NCI-H510A (cell line): ENCODE measurements at places on chromosomes 16 and 17.

DNA sequence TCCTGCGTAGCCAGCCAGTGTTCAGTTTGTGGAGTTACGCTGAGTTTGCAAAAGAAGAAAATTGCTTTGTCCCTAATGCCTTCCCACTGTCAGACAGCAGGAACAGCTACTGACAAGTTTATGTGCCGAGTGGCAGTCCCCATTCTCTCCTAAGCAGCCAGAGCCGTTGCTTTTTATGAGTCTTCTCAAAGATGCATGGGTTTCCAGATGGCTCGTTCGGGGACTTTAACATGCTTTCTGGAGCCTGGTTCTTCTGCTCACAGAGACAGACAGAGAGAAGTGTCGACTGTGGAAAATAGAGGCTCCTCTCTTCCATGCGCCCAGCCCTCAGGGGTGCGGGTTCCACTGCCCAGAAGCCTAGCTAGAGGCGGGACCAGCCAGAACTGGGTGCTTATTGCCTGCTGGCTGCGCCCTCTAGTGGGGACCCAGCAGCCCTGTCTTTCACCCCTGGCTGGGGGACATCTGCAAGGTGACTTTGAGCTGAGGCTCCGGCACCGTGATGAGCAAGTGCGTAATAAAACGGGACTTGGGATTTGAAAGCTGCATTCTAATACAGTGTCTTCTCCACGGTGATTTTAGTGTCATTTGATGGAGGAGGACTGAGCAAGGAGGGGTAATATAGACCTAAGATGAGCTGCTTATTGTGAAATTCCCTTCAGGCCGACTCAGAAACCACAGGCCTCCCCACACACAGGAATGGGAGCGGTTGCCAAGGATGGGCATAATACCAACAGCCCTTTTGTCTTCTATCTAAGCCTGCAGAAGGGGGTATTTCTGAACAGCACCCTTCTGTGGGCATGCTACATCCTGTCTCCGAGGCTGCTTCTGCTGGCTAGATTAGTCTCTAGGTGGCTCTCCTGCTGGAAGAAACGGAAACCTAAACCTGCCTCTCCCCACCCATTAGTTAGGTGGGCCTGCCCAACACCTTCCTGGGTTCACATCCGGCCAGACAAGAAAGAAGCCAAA, 73.1 kb downstream of the CCDC182 start:
- peak; percentile 69 for DNase-seq

DNA sequence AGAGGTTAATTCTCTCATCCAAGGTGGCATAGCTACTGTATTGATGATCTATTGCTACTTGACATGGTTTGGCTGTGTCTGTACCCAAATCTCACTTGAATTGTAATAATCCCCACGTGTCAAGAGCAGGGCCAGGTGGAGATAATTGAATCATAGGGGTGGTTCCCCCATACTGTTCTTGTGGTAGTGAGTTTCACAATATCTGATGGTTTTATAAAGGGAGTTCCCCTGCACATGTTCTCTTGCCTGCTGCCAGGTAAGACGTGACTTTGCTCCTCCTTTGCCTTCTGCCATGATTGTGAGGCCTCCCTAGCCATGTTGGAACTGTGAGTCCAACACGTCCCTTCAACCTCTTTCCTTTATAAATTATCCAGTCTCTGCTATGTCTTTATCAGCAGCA, 22.9 kb upstream of the CPPED1 start:
- no peak for DNase-seq

- DNase-seq = no peak
Observed at GRCh38 chr16:83901101-83901500, 2.2 kb downstream of the MLYCD start.

DNA sequence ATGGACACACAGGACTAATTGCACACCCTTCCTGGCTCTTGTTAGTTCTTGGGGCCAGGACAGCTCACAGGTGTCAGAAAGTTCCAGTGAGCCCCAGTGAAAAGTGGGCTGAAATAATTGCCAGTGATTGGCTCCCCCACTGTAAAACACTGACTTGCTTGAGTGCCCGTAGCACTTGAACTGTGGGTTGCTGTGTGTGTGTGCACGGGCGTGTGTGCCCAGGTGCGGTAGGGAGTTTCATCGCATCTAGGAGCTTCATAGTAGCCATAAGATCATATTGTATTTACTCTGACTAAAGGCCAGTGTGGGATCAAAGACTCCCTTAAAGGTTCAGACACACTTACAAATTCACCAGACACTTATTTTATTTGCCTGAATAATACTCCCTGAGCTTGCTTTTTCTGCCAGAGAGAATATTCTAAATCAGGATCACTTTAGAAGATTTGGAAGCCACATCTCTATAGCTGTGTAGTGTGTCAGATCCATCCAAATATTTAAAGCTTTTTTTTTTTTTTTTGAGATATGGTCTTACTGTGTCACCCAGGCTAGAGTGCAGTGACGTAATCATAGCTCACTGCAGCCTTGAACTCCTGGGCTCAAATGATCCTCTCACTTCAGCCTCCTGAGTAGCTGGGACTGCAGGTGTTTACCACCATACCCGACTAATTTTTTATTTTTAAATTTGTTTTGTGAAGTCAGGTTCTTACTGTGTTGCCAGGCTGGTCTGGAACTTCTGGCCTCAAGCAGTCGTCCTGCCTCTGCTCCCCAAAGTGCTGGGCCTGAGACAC, 11.4 kb downstream of the UNK start:
- DNase-seq = no peak

- DNase-seq = no peak
Observed at GRCh38 chr17:80750263-80750662, 205.6 kb downstream of the RPTOR start.

DNA sequence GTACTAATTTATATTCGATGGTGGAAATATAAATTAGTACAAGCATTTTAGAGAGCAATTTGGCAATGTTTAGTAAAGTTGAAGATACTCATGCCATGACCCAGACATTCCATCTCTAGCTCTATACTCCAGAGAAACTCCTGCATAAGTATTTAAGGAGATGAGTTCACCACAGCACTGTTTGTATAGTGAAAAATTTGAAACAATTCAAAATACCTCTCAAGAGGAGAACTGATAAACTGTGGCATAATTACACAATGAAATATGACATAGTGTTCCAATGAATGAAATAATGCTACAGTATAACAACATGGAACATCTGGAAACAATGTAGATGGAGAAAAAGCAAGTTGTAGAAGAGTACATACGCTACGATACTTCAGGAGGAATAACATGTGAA, 48.6 kb upstream of the IRX3 start:
- DNase-seq = no peak

- no peak for DNase-seq
Observed at GRCh38 chr17:48642843-48643696, 16.9 kb upstream of the HOXB9 start.

- DNase-seq = no peak
Observed at GRCh38 chr16:22194707-22195444, 11.2 kb upstream of the EEF2K start.

- DNase-seq = no peak
Observed at GRCh38 chr16:83475108-83475507, 332.7 kb upstream of the HSBP1 start.

- DNase-seq = no peak
Observed at GRCh38 chr16:73225983-73226382, 178.1 kb upstream of the ZFHX3 start.

- no peak for DNase-seq
Observed at GRCh38 chr17:62781831-62782251, 26.3 kb downstream of the MARCHF10 start.

DNA sequence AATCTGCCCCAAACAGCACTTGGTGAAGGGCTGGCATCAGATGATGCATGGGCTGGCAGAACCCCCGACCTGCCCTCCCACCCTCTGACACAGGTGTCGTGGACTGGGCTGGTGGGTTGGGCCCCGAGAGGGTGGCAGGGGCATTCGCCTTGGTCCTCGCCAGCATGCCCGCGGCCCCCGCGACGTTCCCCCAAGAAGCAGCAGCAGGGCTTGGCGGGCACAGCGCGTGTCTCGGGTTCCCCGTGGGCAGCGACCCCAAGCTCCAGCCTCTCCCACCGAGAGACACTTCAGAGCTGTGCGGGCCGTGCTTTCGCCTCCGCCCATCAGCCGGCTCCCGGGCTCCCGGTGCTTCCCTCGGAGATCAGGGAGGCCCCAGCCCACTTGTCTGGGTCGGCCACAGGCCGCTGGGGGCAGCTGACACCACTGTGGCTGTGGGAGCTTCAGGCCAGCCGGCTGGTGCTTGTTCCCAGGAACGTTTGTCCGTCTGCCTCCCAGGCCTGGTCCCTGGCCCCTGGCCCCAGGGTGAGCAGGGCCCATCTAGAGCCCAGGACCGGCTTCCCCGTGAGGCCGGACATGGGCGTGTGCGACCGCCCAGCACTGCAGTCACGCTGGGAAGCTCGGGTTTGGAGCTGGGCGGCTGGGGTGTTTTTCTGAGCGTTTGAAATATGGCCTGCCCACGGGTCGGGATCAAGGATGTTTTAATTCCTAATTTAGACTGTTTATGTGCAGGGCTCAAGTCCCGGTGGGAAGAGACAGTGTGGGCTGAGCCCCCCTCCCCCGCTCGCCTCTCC, 16.6 kb downstream of the CACNA1H start:
- no peak for DNase-seq

GRCh38 chr16:3492356-3492755, 2.9 kb downstream of the C16orf90 start:
- DNase-seq = no peak

DNA sequence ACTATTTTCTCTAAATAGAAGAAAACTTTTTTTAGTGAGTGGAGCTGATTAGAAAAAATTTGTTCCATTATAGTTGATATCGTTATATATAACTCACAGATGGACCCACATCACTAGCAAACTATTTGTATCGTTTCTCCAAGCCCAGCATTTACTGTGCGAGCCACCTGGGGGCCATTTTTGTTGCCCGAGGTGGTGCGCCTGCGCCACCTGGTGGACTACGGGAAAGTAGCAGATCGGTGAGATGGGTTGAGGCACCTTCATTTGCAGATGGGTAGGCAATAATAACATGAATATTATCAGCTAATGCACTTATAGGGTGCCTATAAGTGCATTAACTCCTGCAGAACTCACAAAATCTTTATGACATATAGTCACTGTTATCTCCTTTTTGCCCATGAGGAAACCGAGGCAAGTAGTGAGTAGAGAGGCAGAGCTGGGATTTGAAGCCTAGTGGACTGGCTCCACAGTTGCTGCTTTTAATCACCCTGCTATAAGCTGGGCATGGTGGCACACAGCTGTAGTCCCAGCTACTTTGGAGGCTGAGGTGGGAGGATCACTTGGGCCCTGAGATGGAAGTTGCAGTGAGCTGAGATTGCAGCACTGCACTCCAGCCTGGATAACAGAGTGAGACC, 23.2 kb upstream of the NTN1 start:
- DNase-seq = no peak

DNA sequence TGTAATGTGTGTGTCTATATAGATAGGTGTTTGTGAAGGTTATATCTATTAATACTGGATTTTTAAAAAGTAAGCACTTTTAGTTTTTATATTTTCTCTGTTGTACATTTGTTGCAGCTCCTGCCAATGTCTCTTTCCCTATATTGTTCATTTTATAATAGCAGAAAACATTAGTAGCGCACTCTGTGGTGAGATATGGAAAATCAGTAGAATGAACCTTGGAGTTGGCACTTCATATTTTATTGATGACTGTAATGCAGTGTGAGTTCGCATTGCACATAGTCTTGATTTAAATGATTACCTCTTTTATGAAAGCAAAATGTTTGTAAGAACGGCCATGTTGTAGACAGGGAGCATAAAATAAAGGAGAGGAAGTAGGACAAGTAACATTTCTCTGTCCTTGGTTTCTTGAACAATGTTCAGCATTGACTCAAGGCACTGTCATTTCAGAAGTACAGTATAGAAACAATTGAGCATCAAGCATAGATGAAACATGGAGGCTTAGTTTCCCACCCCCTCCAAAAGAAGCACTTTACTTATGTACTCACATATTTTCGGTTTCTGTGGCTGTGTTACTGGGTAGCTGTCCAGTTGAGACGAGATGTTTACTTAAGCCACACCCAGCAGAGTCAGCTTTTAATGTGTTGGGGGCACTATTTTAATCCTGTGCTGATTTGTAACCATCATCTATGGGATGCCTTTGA, 74.0 kb downstream of the TANC2 start:
- DNase-seq = peak; percentile 7

- DNase-seq = no peak
Observed at GRCh38 chr16:74232806-74233465, 63.7 kb upstream of the PSMD7 start.

GRCh38 chr16:74608381-74608780, 1.5 kb upstream of the GLG1 start:
- DNase-seq = no peak

- no peak for DNase-seq
Observed at GRCh38 chr16:7025616-7026190, 306.9 kb upstream of the RBFOX1 start.

DNA sequence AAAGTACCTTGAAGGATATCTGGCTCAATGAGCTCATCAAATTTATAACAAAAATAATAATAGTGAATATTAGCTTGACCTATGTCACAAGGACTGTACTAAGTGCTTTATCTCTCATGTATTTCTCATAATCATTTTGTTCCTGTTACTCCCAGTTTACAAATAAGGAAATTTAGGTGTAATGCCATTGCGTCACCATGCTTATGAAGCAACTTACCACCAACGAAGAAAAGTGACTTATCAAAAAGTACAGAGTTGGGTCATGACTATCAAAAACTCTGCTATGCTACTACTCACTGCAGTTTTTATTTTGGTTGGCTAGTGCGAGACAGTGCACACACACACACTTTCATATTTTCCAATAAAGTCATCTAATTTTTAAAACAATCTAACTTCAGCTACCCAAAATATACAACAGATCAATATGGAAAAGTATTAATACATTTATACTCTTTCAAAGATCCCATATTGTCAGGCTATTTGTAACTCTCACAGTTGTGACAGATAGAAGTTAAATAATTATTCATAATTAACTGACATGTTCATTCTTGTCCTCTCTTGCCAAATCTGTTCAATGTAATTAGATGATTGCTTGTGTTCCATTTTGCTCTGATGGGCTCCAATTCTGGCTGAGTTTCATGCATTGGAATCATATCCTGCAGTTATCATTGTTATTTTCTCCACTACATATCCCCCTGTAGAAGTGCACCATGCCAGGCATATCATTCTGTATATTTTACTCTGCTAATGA, 119.4 kb downstream of the KCNJ2 start:
- DNase-seq = no peak

DNA sequence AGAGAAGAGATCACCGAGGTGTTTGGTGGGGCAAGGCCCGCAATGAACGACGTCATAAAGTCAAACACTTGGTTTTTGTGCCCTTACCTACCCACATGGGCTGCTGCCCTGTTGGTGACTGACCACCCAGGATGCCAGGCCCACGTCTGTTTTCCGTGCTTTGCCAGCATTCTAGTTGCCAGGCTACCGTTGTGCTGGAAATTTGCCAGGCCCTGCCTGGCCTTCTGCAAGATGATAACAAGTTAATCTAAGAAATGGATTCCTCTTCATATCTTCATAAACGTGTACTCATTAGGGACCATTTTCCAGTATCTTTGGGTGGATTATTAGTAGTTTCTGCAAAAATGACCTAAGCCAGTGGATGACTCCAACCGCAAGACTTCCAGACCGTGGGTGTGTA, 35.4 kb downstream of the SLC6A4 start:
- no peak for DNase-seq
